ENCODE measurements at places on chromosomes 3 and 15.

DNA sequence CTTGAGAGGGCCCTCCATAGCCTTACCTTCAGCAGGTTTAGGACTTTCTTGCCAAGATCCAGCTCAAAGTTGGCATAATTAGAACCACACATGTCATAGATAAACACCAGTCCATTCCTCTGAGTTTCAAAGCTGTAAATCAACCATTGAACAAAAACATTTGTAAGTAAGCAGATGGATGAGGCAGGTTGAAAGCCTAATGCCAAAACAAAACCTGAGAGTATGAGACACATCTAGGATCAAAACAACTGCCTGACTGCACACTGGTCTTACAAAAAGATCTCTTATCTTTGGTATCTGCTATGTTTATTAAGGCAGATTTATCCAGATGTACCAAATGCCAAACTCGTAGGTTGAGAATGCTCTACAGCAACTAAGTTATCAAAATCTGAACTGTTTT is 61.9 kb downstream of the PTPN9 start:
- DNase-seq, result peak; percentile 17

GRCh38 chr3:8887435-8888300 is 75.6 kb downstream of the RAD18 start:
- DNase-seq, result no peak

DNA sequence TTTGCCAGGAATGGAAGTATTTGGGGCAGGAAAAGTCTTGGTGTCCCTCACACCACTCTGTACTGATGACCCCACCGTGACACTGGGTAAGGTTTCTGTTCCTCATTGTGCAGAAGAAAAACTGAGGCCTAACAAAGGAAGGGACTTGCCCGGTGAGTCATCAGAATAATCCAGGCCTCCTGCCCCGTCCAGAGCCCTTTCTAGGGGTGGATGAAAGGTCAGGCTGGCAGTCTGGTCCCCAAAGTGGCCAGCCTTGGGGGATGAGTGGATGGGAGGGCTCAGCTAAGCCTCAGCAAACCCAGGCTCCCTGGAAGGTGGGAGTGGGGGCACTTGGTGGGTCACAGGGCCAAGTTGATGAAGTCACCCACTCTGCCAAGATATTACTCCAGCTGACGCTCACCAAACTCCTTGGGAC is 2.3 kb upstream of the DNAH1 start:
- DNase-seq, result no peak

GRCh38 chr15:61943992-61944391 is 116.3 kb downstream of the VPS13C start:
- no peak for DNase-seq

- DNase-seq, result no peak
Observed at GRCh38 chr3:42148982-42149432, 57.9 kb downstream of the TRAK1 start.

- peak; percentile 10 for DNase-seq
Observed at GRCh38 chr3:154275965-154276364, 48.3 kb downstream of the DHX36 start.

DNA sequence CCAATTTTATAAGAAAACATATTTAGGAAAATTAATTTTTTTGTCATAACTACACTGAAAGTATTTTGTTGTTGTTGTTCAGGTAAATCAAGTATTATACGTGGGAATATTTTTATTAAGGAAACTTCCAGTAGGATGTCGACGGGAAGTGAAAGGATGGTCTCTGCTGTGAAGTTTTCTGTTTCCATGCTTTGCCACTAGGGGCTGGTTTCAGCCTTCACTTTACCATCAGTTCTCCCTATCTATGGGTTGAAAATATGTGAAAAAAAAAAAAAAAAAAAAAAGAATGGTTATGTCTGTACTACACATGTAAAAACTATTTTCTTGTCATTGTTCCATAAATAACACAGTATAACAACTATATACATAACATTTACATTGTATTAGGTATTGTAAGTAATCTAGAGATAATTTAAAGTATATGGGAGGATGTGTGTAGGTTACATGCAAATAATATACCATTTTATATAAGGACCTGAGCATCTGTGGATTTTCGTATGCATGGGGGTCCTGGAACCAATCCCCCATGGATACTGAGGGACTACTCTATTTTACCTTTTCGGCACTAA is 136.7 kb downstream of the SMAD6 start:
- peak; percentile 12 for DNase-seq

- no peak for DNase-seq
Observed at GRCh38 chr3:100019719-100020118, 94.6 kb downstream of the FILIP1L start.

GRCh38 chr3:45647148-45647619 is 42.0 kb upstream of the SACM1L start:
- DNase-seq, result no peak

DNA sequence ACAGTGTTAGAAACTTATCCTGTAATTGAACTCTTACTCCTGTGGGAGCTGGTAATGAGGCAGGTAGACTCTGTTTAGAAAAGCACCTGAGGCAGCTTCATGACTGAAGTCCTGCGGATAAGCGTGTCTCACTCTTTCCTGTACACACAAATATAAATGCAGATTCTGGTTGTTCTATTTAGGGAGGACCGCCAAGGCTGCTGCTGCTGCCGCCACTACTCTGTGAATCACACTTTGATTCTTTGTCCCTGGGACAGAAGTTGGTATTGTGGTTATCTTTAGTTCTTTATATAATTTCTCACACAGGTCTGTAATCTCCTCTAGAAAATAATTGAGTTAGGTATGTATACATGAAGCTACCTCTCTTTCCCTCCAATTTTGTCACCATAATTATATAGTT is 3.6 kb downstream of the LSAMP start:
- DNase-seq, result no peak

DNA sequence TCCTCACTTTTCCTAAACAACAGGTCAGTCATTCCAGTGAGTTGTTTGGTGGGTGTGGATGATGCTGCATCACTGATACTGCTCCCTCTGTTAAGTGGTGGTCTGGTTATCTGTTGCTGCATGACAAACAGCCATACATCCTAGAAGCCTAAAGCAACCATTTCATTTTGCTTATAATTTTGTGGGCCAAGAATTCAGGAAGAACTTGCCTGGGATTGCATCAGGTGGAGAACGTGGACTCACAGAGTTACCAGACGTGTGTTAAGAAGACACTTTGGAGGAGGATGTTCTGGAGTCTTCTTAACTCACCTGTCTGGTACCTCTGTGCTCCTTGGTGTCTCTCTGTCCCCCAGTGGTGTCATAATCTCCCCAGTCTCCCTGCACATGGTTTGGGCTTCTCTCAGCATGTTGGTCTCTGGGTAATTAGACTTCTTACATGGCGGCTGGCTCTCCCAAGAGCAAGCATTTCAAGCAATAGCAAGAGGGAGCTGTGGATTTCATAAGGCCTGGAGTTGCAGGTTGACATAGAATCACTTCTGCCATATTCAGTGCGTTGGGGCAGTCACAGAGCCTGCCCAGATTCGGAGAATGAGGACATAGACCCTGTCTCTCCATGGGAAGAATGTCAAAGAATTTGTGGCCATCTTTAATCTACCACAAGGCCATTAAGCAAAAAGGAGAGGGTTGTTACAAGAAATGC is 20.1 kb downstream of the USP3 start:
- DNase-seq, result no peak

DNA sequence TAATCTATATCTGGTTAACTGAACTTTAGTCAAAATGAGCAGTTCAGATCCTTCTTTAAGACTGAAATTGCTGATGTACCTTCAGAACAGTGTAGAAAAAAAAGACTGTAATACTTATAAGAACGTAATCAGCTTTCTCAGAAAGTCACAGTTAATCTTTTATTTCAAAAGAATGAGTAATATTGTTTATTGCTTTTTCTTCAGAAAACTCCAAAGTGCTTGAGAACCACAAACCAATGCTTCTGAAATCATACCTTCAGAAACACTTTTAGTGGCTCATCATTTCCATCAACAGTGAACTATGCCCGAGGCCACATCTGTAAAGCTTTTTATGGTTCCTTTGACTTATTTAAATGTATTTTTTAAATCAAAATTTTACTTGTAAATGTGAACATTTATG is 33.3 kb upstream of the CLASP2 start:
- DNase-seq, result no peak

DNA sequence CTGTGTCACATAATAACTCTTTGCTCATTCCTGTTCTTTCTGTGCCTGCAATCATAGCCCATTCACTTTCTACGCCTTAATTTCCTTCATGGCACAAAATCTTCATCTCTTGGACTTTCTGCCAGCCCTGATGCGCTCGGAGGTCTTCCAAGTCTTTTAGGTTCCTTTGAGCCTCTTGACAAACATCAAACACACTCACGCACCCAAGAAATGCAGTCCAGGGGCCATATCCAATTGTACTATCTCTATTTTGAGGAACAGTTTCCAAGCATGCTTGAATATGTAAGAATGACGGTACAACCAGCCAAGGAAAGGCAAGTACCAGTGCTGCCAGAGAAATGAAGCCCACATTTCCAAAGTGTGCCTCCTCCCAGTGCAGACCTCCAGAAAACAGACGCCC is 234.1 kb downstream of the MEX3B start:
- DNase-seq, result no peak

DNA sequence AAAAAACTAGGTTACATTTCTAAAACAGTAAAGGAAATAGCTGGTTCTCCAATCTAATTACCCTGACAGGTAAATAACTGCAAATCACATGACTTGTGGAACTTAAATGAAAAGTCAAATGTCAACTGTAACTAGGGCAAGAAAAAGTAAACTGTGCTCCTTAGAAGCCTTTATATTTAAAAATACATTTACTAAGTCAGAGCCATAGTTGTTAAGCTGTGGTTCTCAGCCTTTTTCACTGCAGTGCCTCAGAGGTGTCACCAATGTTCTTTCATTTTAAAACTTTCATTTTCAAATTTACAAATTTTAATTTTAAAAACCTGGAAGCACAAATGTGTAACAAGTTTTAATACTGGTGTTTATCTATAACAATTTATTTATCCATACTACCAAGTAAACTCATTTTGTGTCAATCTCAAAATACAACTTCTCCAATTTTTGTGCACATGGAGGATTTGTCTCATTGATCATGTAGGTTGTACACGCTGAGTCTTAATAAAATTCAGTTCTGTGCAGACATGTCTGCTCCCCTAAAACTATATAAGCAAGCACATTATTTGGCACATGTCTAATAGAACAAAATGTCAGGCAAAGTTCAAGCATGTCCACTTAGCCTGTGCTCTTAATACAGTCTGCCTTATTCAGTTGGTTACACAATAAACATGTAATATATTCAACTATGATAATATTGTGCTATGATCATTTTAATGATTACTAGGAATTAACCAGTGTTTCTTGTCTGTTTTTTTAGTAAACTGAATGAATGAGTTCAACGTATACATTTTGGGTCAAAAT is 70.4 kb downstream of the DLG1 start:
- no peak for DNase-seq

- no peak for DNase-seq
Observed at GRCh38 chr3:187966096-187966495, 187.9 kb upstream of the LPP start.

DNA sequence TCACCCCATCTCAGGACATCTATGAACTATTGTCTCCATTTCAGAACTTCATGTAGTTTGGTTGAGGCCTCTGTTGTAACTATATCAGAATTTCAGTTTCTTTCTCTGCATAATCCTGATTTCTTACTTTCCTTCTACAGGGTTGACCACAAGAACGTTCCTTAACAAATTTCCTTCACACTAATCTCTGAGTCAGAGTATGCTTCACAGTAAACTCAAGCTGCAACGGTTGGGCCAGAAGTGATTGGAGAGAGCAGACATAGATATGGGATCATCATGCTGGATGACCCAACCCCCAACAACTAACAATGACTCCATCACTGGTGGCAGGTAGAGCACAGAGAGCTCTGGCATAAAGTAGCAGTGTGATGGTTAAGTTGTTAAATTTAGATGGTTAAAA is 128.8 kb upstream of the OSTN start:
- no peak for DNase-seq

GRCh38 chr15:52020221-52021085 is 1.4 kb downstream of the MAPK6 start:
- peak; percentile 33 for DNase-seq

DNA sequence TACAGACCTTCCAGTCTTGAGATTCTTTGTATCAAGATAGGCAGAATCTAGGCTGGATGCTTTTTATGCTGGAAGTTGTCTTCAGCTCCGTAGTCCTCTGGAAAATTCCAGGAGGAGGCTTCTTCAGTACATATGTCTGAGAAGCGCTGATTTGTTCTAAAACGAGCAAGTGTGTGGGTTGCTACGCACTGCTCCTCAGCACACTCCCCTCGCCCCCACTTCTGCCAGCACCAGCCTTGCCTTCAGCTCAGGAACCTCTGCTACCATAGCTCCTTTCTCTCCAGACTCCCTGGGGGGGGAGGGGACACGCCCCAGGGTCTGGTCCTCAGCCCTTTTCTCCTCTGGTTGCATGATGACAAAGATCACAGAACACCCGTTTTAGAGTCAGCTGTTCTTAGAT is 75.5 kb upstream of the TRA2B start:
- no peak for DNase-seq

GRCh38 chr3:869734-870133 is 223.1 kb upstream of the CNTN6 start:
- DNase-seq, result no peak

DNA sequence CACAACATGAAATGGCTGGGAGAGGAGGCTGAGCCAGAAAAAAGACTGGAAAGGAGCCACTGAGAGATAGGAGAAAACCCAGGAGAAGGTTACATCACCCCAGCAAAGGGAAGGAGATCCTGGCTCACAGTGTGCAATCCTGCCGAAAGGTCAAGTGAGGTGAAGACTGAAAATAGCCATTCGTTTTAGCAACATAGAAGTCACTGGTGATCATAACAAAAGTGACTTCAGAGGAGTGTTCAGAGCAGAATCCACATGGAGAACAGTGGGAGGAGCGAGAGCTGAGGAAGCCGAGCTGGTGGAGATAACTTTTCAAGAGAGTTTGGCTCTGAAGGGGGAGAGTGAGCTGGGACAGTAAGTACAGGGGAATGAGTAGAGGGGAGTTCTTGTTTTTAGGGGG is 5.4 kb upstream of the HEG1 start:
- no peak for DNase-seq

DNA sequence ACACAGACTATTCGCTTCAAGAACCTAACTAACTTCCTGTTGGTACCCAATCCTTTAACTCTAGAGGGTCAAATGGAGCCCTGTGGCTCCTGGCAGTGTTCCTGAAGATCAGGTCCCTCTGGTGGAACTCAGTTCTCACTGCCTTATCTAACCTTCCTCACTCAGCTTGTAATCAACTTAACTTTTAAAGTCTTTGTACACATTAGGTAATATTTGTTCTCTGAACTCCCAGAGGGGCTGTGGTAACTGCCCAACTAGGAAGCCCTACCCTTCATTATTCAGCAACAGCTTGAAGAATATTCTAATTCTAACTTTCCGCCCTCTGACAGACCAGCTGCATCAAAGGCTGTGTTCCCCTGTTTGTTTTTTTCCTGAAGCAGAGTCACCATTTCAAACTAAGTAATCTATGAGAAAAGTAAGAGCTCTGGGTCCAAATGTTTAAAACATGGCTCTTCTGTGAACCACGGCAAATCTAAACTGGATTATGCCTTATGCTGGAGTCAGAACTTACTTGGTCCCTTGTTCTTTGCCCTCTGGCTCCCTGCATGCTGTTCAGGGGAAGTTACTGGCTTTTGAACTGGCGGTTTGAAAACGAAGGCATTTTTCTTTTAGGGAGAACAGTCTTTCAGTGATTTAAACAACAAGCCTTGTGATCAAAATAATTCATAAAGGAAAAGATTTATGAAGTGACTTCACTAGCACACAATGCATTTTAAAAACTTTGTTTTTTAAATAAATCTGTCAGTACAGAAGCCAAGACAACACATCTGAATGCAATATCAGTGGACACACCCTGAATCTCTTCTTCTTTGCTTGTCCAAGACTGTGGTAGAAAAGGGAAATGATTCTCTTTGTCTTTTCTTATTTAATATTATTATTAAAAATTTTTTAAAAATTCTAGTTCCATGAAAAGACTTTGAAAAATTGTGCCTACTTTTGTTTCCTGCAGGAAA is 365.6 kb downstream of the TIGIT start:
- DNase-seq, result no peak
